Activated T-cell treated with anti-CD3 and anti-CD28 coated beads for 48 hours (primary cell): ENCODE measurements at places on chromosomes 16 and 17.

DNA sequence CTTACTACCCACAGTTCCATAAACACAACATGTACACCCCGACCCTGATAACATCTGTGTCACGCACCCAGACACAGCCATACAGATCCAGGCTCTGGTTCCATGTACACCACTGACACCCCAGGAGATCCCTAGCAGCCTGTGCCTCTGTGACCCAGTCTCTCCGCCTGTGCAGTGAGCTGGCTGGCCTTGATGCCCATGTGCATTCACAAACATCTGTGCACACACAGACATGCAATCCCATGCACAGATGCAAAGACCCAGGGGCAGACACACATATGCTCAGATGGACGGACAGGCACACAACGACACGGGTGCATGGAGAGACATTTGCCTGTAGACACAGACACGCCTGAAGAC lies 4.1 kb downstream of the CCDC102A start:
- no peak for DNase-seq

DNA sequence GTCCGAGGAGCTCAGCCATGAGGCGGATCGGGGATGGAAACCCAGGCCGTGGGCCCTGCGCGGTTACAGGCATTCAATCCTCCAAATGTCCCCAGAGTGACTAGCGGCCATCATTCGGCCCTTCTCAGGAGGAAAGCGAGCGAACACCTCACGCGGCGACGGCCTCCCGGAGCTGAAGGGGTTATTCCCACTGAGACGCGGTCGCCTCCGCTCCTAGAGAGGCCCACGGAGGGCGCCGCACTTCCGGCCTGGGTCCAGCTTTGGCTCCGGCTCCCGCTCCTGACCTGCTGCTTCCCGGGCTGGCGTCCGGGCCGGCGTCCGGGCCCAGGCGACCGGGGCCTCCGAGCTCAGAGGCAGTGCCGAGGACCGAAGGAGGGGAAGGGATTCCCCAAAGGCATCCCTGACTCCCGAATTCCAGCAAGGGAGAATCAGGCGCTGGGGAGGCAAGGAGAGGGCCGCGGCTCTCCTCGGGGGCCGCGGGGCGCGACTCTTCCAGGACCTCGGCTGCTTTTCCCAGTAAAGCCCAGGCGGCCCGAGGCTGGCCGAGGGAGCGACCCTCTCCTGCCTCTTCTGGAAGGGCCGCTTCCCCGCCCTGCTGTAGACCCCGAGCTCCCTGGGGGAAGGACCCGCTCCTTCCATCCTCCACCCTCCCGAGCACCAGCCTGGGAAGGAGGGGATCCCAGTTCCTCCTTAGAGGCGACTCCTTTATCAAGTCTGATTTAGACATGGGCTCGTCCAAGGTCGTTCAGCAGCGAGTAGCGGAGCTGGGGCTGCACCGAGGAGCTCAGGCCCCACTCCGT lies 18.6 kb upstream of the ZNF629 start:
- DNase-seq, result peak; percentile 48

GRCh38 chr17:69512946-69513345 lies 98.4 kb downstream of the MAP2K6 start:
- DNase-seq, result no peak

DNA sequence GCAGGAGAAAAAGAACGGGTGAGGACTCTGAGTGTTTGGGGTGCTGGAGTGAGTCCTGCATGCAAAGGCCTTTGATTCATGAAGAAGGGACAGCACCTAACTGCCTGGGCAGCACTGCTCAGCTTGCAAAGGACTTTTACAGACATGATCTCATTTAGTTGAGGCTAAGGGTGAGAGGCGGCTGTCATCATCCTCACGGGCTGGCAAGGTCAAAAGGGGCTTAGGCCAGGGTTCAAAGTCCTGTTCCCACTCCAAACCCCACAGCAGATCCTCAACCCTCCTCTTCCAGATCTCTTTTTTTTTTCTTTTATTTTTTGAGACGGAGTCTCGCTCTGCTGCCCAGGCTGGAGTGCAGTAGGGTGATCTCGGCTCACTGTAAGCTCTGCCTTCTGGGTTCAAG lies 4.8 kb downstream of the RHBDF2 start:
- no peak for DNase-seq

DNA sequence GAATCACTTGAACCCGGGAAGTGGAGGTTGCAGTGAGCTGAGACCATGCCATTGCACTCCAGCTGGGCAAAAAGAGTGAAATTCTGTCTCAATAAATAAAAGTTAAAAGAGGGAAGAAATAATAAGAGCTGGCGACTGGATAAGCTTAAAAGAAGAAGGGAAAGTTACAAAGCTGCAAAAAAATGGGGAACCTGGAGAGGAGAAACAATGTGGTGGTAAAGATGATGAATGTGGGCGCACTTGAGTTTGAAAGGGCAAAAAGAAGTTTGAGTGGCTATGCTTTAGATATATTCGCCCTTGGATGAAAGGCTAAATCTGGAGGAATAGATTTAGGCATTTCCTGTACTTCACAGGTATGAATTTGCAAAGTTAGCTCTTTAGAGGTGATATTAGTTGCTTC lies 53.0 kb upstream of the YPEL2 start:
- DNase-seq, result no peak

- DNase-seq, result no peak
Measured at GRCh38 chr17:66272811-66273585, 29.4 kb upstream of the PRKCA start.

- no peak for DNase-seq
Measured at GRCh38 chr16:21078563-21078962, 72.1 kb downstream of the DNAH3 start.
